Activated CD4-positive, CD25-positive, alpha-beta regulatory T cell treated with anti-CD3 and anti-CD28 coated beads, Interleukin-2, amount 50 U/mL, for 24 hours (primary cell): ENCODE measurements at places on chromosomes 7 and 10.

GRCh38 chr7:88866265-88866863 lies 70.8 kb upstream of the TEX47 start:
- no peak for ATAC-seq

DNA sequence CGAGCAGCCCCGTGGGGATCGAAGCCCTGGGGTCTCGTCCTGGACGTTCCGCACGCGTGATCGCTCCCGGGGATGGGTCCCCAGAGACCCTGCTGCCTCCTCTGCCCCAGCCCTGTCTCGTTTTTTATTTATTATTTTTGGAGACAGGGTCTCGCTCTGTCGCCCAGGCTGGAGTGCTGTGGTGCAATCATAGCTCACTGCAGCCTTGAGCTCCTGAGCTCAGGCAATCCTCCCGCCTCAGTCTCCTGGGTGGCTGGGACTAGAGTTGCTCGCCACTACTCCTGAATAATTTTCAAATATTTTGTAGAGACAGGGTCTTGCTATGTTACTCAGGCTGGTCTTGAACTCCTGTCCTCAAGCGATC lies 319 bp upstream of the STX1A start:
- ATAC-seq: no peak

DNA sequence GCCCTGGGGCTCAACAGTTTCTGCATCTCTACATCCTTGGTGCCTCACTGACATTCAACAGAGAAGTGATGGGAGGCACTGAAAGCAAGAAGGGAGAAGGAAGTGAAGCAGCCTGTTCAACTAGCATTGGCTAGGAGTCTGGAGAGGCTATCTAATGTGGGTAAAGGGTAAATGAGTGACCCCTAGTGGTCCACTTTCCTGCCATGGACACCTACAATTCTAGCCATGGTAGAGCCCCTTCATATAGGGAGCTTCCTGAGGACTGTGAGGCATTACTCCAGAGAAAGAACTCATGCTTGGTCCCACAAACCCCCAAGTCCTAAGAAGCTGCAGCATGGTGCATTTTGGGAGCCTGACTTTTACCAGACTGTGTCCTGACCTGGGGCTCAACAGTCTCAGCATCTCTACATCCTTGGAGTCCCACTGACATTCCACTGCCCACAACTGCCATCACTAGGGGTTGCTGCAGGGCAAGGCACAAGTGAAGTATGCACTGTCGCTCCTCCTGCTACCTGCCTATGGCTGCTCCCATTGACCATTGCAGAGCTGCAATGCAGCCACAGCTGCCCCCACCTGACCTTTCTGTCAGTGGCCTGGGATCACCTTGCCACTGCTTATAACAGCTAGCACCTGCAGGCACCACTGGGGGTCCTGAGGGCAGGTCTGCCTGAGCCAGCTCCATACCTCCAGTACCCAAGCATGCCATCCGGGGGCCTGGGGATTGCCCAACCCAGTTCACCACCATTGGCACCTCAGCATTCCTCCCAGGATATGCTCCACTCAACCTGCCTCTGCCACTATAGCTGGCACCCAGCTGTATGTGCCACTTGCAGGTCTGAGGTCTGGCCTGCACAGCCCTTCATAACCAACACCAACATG lies 44.1 kb upstream of the CDK6 start:
- no peak for ATAC-seq

DNA sequence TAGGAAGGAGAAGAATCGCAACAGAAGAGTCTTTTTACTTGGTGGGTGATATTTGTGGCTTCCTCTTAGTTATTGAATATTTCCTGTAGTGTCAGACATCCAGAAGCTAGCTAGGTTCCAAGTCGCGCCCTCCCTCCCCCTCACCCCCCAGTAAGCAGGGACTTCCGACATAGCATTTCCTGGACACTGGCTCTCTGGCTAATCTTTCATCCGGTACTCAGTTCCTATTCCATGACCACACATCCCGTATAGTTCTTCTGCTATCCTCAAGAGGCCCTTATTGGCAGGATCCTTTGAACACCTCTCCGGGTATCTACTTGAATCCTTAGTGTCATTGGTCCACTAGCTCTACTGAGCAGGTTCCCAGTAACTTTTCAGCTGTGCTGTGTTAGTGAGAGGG lies 167.8 kb downstream of the HDAC9 start:
- no peak for ATAC-seq

DNA sequence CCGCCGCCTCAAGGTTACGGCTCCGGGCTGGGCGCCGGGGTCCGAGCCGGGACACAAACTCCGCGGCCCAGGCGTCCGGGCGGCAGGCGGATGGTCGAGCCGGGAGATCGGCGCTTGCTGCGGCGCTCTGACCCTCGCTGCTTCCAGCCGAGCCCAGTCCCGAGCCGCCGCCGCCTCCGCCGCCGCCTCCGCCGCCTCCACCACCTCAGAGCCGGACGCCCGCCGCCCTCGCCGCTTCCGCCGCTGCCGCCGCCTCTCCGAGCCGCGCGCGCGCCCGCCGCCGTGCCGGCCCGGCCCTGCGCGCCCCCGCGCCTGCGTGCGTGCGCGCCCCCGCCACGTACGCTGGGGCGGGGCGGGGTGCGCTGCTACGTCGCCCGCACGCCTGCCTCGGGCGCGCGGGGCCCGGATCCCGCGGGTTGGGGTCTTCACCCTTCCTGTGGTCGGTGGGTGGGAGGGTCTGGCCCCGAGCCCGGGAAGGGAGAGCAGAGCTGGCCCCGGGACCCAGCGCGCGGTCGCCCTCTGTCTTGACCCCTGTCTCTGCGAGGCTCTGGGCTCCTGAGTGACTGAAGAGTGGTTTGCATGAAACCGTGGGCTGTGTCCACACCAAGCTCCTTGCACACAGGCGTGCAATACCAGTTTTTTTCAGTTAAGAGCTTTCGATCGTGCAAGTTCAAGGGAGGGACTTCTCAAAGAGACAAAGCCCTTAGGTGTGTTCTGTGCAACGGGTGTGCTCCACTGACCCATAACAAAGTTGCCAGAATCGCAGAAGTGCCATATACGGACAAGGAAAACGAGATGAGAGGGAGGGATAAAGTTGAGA lies at the start of gene SMURF1:
Gene SMURF1 (minus strand): TSS at position 256 of the 820 bp plus-strand sequence. CDS start 328 bp downstream, outside the sequence.
- ATAC-seq: peak; percentile 72

DNA sequence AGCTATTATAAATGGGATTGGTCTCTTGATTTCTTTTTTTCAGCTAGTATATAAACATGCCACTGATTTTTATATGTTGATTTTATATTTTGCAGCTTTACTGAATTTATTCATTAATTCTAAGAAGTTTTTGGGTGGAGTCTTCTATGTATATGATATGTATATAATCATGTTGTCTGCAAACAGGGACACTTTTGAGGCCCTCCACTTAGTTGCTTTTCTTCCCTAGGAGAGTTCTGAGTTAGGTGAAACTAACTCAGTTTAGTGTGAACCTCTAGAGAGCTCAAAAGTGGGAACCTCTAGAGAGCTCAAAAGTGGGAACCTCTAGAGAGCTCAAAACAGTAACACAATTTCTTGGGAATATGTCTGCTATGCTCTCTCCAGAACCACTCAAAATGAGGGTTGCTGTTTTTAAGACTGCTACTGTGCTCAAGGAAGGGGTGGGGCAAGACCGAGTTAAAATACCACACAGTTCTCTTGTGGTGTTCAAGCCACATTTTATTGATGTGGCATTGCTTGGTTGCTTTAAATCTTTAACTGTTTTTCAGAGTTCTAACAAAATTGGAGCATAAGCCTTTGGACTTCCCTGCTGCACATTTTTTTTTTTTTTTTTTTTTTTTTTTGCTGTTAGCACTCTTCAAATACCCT lies 13.2 kb downstream of the CCDC7 start:
- ATAC-seq: peak; percentile 65

DNA sequence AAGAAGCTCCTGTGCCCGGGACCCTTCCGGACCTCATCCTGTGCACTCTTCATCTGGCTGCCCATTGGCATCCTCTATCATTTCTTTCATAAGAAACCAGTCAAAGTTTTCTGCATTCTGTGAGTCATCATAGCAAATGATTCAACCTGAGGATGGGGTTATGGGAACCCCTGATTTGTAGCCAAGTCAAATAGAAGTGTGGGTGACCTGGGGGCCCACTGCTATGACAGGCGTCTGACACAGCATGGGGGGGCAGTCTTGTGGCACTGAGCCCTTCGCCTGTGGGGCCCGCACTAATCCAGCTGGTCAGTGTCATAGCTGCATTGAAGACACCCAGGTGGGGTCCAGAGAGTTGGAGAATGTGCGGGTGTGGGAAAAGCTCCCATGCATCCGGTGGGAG lies 230.4 kb downstream of the USP6NL start:
- ATAC-seq: peak; percentile 79

DNA sequence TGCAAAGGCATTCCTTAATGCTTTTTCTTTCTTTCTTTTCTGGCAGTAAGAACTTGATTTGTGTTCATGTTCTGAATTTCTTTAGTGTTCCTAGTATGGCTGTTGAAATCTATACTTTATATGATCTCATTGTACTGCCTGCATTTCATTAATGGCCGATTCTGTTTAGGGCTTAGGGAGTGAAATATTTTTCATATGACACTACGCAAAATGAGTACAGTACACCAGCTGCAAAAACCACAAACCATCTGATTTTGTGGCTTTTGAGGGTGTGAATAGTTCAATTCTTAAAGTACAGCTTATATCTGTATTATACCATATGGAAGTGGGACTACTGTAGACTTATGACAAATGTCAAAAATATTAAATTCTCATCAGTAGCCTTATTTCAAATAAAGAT lies 69.1 kb upstream of the FOXP2 start:
- no peak for ATAC-seq

DNA sequence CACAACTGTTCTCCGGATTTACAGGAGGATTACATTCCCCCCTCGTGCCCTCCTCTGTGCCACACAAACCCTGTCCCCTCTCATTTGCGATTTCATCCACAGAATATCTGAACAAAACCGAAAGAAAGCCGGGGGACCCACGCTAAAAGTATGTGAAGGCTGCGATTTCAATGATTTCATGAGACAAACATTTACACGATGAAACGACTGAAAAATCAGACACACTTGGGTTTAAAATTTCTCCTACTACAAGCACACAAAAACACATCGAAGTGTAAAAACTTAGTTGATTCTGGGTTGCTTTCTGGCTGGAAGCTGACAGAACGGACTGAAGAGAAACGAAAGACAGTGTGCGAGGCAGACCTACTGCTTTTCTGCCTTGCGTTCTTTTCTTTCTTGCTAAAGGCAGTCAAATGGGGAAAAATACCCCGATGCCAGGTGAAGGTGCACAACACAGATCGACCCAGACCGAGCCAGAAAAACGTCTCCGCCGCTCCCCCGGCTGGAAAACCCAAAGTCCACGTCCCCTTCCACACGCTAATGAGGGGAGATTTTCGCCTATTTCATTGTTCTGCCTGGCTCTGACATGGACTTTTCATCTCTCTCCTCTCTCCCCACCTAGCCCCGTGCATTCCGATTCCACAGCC lies 1.2 kb downstream of the HIPK2 start:
- peak; percentile 8 for ATAC-seq

- ATAC-seq: no peak
Measured at GRCh38 chr10:23088609-23089008, 6.8 kb upstream of the MSRB2 start.

DNA sequence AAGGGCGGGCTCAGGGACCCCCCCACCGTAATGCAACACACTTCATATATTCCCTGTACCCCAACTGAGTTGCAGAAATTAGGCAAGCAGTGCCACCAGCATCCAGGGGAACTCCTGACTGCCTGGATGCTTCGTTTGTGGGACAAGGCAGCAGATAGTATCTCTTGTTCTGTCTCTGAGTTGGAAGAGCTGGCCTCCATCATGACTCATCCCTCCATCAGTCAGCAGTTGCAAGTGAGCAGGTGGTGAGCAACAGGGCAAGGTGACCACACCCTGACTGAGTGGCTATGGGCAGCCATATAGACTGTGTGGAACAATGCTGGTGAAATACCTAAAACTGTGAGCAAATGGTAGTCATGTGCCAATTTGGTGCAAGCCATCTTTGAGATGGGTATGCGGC lies 22.8 kb upstream of the ADAMTS14 start:
- no peak for ATAC-seq

DNA sequence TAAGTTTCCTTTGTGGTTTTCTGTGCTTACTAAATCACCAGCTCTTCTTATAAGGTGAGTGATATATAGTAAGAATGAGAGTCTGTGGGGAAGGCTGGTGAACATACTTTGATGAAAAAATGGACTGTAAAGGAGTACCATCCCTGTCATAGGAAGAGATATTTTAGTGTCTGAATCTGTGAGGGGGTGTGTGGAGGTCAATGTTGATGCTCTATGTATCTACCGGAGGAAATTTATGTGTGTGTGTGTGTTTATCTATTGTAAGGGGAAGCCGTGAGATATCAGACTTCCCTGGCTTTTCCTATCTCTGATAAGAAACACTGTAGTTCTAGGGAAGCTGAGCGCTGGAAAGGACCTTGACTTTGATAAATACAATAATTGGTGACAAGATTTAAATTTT lies 179.0 kb downstream of the PCDH15 start:
- ATAC-seq: no peak

DNA sequence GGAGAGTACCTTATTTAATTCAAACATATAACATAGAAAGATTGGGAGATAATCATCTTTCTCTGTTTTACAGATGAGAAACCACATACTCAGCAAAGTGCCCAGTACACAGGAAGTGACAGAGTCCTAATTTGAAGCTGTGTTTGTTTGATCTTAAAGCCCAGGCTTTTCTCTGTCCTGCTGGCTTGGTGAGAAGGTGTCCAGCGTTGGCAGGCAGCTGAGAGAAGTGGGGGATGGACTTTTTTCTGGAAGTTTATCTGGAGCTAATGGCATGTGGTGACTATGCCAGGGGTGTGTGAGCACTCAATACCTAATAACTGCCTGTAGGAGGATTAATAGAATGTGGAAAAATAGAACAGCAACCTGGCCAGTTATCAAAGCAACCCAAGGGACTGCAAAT lies 60.8 kb downstream of the NPSR1 start:
- ATAC-seq: peak; percentile 80

GRCh38 chr7:76395965-76396726 lies 13.4 kb downstream of the SSC4D start:
- no peak for ATAC-seq

- ATAC-seq: no peak
Measured at GRCh38 chr10:78028438-78029268, 662 bp downstream of the POLR3A start.

DNA sequence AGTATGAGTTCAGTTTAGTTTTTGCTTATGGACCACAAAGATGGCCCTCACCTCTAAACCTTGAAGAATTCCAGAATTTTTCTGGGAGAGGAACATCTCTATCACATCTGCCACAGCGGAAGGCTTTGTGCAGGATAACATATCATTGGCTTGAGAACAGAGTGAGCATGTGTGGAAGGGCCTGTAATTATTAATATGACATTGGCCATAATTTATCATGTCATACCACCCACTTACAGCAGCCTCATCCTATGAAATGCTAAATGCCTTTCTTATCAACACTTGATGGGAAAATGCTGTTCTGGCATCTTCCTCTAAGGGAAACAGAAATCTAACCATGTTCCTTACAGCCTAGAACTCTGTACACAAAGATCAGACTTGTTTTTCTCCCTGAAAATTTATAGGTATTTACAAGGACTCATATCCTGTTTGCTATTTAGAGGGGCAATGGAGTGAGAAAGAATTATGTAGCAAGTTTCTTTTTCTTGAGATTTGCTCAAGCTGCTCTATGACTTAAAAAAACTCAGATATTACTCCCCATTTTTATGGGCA lies 817.3 kb downstream of the LRMDA start:
- no peak for ATAC-seq

- no peak for ATAC-seq
Measured at GRCh38 chr10:89651205-89651915, 6.3 kb upstream of the PANK1 start.
